CD4-positive, alpha-beta memory T cell (primary cell): ENCODE measurements at places on chromosomes 5 and 9. TPM values are rescaled to one million over a fixed set of nuclear protein-coding genes. Genes with fewer than 3 reads are reported as not detected.

The TRPM6 gene
- not detected for polyA plus RNA-seq

The PSMD5 gene
- polyA plus RNA-seq = 25.7 TPM

The ACER2 gene
- polyA plus RNA-seq = 0.98 TPM

The AJM1 gene
- polyA plus RNA-seq = not detected

DNA sequence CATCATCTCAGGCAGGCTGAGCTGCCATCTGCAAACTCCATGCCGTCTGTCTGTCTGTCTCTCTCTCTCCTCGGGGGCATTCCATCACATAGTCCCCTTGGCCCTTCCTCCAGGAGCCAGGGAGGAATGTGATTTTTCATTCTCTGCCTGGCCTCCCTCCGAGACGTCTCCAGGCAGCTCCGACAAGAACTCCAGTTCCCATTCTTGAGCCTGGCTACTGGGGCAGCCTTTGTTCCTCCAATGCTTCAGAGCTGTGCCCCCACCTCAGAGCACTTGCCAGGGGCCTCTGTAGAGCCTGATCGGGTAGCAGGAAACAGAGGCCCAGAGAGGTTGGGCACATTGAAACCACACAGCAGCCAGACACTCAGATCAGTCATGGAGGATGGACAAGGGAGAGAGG lies 74.0 kb downstream of the COL27A1 start:
- no peak for DNase-seq

DNA sequence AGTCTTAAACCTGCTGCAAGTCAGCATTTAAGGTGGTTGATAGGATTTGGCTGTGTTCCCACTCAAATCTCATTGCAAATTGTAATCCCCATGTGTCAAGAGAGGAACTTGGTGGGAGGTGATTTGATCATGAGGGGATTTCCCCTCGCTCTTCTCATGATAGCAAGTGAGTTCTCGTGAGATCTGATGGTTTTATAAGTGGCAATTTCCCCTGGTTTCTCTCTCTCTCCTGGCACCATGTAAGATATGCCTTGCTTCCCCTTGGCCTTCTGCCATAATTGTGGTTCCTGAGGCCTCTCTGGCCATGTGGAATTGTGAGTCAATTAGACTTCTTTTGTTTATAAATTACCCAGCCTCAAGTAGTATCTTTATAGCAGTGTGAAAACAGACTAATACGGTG lies 84.3 kb upstream of the SMC2 start:
- no peak for DNase-seq

- no peak for DNase-seq
These were observed 442.4 kb upstream of the ZNF462 start for GRCh38 chr9:106420511-106420944.

GRCh38 chr5:168372356-168372946 lies 81.0 kb downstream of the WWC1 start:
- DNase-seq = no peak

DNA sequence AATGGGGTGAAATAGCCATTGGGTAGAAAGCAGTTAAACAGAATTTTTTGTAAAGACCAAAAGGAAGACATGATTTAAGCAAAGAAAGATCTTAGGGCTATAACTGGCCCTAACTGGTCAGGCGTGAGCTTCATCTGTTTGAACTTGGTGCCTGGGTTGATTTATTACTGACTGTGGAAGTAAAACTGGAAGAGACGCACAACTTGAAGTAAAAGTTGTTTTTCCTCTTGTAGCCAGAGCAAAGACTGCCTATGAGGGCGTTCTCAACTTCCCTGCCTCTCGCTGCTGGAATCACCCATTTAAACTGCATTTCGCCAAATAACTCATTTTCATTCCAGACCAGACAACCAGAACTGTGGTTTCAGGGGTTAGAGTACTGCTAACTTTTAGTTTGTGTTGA lies 1.5 kb downstream of the THBS4 start:
- no peak for DNase-seq

DNA sequence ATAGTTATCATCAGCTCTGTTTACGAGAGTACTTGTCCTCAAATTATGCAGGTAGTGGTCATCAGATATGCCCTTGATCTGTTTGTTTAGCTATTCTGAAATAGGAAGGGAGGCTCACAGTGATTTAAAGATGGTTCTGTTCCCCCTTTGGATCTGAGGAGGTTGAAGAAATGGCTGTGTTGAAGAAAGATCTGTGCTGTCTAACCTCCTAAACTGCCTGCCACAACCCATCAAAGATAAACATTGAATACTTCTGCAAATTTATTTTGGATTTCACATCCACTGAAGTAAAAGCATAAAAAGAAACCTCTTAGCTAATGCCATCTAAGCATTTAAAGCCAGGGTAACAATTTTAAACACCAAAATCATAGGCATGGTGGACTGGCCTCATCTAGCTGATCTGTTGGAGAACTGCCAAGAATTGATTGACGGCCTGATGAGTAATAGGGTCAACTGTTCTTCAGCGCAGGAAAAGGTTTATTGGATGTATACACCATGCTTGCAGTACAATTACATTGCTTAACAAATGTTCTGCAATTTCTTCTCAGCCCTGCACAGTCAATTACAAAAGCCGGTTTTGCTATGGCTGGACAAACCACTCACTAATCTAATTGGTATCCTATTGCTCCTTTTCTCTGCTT lies 97.6 kb downstream of the SEMA6A start:
- DNase-seq = no peak

DNA sequence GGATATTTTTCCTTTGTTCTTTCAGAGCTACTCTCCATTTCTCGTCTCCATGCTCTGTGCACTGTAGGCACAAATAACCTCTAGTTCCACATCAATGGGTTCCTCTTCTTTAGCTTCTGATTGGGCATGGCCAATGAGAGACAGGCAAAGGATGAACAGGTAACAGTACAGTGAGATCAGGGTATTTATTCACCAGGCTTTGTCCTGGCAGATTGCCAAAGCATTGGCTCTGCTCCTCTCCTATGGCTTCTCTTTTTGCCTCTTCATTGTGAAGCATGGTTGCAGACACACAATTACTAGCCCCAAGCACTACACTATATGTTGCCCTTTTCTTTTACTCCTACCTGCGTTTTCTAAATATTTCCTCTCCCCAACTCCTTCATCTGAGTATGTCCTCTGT lies 215.1 kb upstream of the ARRDC3 start:
- DNase-seq = no peak

DNA sequence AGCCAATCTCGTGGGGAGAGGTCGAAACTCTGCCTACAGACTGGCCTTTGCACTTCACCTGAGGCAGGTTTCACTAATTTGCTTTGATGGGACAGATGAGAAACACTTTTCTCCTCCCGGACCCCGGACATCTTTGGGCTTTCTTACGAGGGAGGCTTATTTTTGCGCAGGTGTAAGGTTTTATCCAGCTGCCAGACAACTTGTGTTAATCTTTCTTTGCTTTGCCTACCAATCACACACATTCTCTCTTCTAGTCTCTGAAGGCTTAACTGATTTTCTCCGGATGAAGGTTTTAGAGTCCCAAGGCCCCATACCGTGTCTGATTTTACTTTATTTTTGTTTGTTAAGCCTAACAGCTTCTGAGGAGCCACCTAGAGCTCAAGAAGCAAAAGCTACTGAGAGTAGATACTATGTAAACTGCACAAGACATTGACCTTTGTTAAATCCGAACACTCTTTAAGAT lies 436 bp upstream of the EMB start:
- DNase-seq = no peak

GRCh38 chr9:12813960-12814876 lies 39.4 kb downstream of the LURAP1L start:
- no peak for DNase-seq

DNA sequence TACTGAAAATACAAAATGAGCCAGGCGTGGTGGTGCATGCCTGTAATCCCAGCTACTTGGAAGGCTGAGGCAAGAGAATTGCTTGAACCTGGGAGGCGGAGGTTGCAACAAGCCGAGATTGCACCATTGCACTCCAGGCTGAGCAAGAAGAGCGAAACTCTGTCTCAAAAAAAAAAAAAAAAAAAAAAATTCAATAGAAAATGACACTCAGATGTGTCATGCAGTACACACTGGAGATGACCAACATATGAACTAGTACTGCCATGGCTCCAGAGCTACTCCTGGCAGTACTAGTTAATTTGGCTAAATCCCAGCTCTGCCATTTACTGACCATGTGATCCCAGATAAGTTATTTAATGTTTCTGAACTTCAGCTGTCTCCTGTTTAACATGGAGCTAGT lies 7.3 kb downstream of the ATOX1 start:
- no peak for DNase-seq

- DNase-seq = no peak
These were observed 372.0 kb downstream of the PLK2 start for GRCh38 chr5:58087905-58088304.
